ENCODE measurements at places on chromosomes 13 and 19. TPM values are rescaled to one million over a fixed set of nuclear protein-coding genes. Genes with fewer than 3 reads are reported as not detected.

DNA sequence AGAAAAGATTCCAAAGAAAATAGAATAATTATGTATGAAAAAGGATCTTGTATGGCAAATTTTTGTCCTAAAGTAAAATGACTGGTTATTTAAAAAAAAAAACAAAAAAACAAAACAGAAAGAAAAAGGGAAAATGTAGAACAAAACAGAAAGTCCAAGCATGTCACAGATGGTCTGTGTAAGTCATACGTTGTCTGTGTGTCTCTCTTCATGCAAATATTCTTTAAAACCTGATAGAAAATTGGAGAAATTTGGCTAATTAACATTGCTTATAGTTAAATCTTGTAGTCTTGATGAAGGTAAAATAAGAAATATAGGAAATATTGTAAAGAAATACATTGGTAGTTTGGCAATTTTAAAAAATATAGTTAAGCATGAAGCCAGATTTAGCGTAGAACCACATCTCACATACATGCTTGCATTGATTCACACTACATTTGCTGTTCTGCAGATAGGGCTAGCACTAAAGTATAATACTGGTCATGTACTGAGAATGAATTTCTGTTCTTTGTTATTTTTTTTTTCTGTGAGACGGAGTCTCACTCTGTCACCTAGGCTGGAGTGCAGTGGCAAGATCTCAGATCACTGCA lies 58.4 kb downstream of the SPRYD7 start:
- no peak for DNase-seq

The CEACAM20 gene
- not detected for total RNA-seq

DNA sequence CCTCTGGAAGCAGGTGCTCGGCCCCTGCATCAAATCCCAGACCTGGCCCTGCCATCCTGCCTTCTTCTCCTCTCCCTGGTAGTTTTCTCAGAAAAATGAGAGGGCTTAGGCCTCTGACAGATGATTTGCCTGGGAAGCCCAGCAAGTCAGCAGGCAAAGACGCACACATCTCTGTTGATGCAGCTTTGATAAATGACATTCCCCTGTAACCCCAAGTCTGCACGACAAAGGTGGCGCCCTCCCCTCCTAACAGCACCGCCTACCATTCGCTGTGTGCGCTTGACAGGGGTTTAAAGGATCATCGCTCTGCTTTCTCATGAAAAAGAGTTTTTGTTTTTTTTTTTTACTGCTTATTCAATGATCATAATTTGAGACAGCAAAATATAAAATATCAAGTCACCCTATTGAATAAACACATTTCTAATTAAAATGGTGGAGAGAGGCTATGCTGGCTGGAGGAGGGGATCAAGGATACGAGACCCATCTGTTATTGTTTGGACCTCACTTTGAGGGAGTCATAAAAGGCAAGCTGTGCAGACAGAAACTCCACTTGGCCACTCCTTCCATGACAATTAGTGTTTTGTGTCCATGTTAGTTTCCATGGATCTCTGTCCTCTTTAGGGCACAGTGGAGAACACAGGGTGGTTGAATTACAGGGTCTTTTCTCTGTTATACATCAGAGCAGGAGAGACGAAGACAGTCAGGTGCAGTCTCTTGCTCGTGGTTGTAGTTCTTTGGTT lies 126.1 kb downstream of the FGF9 start:
- no peak for DNase-seq

GRCh38 chr13:85140192-85140591 lies 659.0 kb downstream of the SLITRK6 start:
- DNase-seq, result no peak

DNA sequence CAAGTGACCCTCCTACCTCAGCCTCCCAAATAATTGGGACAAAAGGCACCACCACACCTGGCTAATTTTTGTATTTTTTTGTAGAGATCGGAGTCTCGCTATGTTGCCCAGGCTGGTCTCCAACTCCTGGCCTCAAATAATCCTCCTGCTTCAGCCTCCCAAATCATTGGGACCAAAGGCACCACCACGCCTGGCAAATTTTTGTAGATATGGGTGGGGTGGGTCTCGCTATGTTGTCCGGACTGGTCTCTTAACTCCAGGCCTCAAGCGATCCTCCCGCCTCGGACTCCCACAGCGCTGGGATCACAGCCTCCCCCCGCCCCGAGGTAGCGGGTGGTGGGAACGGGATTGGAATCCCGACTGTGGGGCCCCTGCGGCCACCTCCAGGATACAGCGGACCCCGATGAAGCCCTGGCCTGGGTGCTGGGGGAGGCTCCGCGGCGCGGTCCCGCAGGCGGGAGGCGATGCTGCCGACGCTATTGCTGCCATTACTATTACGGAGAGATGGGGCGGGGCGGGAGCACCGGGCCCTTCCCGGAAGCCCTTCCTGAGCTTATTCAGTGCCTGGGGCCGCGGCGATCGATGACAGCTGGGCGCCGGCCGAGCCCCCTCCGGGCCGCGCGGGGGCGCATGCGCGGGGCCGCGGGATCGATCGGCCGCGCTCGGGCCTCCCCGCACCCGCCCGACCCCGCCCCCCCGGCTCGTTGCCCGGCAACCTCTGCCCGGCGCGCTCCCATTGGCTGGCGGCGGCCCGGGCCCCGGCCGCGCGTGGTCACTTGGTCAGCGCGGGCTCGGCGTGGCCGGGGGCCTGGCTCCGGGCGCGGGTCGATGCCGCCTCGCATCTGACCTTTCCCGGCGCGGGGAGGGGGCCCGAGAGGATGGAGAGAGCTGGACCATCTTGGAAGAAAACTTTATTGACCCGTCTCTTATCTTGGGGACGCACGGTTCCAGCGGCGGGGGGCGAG lies 27.9 kb upstream of the ONECUT3 start:
- no peak for DNase-seq

The ZNF442 gene
- total RNA-seq, result 0.95 TPM

The ZNF780A gene
- total RNA-seq, result 18.7 TPM

DNA sequence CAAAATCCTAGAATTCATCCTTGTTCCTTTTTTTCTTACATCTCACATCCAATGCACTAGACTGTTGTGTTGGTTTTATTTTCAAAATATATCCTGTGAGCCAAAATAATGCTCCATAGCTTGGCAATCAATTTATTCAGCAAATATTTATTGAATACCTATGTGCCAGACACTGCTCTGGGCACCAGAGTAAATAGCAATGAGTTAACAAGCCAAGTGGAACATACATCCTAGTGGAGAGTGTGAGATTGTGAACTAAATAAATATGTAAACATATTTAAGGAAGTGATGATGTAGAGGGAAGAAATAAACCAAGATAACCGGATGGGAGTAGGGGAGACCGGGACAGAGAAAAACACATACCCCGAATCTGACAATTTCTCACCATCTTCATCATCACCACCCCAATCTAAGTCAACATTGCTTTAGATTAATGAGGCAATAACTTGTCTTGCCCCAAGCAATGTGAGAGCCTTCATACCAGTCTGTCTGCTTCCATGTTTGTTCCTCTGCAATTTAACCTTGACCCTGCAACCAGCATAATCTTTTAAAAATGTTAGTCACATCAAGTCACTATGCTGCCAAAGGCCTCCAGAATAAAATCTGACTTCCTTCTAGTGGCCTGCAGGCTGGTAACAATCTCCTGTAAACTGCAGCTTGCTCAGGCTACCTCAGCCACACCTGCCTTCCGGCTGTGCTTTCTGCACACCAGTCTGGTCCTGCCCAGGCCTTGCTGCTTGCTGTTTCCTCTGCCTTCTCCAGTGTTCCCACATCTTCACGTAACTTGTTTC lies 199.2 kb downstream of the DLEU7 start:
- DNase-seq, result no peak

DNA sequence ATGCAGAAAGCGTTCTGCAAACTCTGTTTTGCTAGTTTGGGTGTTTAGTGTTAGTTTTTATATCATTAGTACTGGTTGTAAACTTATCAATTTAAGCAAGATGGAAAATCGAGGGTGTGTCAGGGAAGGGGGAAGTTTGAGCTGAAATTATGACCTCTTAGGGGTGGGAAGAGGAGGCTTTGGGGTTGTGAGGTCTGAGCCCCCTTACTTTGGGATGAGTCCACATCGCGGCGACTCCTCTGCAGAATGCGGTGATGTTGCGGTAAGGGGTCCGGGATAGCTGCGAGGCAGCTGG lies 743 bp upstream of the NDUFS7 start:
- peak; percentile 73 for DNase-seq

DNA sequence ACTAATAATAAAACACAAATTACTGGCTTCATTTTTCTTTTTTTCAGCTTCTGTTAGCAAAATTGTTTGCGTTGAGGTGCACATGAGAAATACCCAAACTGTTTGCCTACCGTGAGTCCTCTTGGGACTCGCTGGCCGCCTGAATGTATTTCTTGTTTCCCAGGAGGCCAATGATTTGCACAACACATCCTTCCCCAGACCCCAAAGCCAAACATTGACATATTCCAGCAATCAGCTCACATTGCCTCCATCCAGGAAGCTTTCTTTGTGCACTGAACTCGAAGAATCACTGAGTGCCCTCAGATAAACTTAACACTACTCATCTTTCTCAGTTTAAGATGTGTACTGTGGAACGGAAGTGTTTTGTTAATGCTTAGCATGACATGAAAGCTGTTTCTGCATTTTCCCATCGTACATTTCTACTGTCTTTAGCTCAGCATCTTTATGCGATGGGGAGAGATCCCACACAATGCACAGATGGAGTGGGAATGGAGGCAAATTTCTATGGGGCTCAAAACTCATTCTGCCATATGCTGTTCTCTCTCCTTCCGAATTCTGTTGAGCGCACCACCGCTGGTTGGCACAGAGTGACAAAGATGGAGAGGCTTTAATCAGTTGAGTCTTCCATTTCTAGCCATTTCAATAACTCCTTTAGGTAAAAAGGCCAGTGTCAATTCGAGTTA lies 399.5 kb downstream of the RFC3 start:
- DNase-seq, result no peak

DNA sequence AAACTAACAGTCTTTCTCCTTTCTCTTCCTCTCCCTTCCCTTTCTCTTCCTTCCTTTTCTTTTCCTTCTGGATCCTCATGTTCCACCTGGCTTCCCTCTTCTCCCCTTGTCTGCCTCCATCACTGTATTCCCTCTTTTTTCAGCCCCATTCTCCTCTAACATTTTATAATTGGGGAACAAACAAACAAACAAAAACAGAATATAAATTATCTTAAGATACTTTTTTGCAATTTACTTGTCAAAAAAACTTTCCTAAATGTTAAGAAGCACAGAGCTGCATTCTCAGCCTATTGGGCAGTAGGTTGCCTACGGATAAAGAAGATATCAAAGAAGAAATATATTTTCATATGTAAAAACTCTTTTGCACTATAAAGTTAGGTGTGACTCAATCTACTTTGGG lies 1382.2 kb upstream of the MIR17HG start:
- no peak for DNase-seq

- no peak for DNase-seq
These were observed 64.2 kb downstream of the TEX29 start for GRCh38 chr13:111384441-111385182.

- no peak for DNase-seq
These were observed 70.5 kb downstream of the IRS2 start for GRCh38 chr13:109715902-109716301.

- DNase-seq, result no peak
These were observed 865 bp upstream of the CRLF1 start for GRCh38 chr19:18607226-18608101.

GRCh38 chr19:41570639-41571112 lies 5.3 kb upstream of the CEACAM21 start:
- DNase-seq, result peak; percentile 8

GRCh38 chr19:28843761-28844492 lies 369.0 kb downstream of the UQCRFS1 start:
- no peak for DNase-seq

The BORA gene
- 4.8 TPM for total RNA-seq

The SMIM24 gene
- total RNA-seq, result not detected

- peak; percentile 81 for DNase-seq
These were observed 12.8 kb downstream of the LTBP4 start for GRCh38 chr19:40613690-40614621.

DNA sequence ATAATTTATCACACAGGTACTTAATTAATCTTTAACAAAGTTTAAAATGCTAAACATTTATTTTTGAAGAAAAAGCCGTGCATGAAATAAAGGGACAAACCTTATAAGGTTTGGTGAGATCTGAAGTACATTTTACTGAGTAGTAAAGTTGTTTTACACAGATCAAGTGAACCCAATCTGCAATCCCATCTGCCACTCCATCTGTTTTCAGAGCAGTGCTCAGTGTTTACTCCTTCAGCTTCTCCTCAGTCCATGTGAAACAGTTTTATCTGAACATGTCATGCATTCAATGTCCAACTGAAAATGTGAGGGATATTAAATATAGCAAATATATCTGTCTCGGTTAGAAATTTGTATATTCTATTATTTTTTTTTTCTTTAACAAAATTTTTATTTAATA lies 166.8 kb downstream of the MAB21L1 start:
- DNase-seq, result no peak

DNA sequence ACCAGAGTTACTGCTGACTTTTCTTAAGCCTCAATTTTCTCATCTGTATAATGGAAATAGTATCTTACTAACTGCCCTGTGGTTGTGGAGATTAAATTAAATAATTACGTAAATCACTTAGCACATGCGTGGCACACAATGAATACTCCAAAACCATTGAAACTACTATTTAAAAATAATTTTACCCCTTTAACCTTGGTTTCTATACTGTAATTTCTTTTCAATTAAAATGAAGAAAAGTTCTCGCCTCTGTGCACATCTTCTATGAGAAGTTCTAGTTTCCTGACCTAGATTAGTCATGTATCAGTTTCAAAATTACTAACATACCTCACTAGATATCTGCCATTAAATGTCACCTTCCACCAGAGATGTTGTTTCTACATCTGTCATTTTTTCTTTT lies 5.7 kb downstream of the SLITRK1 start:
- DNase-seq, result no peak

DNA sequence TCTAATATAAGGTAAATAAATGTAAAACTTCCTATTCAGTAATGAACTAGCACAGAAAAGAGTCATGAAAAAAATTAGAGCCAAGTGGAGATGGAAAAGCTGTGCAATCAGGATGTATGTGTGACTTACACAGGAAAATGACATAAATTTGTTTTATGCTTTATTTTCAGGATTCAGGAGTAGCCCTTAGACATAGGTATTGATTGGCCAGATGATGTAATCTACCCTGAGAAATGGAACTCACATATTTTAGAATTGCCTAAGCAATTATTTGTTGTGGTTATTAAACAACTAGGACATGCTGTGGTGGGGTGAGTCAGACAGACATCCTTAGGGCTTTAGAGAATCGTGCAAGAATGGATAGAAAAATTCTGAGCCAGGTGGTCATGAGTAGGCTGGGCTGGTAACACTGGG lies 110.6 kb downstream of the PCDH9 start:
- DNase-seq, result peak; percentile 96

DNA sequence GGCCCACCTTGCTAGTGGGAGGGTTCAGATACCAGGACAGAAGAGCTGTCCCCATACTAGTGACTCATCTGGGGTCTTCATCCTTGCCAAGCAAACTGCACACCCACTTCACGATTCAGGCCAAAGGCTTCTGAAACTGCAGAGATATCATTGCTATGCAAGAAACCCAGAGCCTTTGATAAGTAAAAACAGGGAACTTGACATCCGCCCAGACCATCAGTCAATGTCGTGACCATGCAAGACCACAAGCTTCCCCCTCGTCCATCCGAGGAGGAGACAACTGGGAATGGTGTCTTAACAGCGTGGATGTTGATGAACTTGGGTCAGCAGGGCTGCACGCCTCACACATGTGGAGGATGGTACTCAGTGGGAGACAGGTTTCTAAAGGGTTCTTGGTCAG lies 58.0 kb downstream of the ABCC4 start:
- DNase-seq, result peak; percentile 12

The CIC gene
- 78.5 TPM for total RNA-seq
